Stomach (tissue), 19 donors: ENCODE measurements at places on chromosomes 12 and 14. TPM values are rescaled to one million over a fixed set of nuclear protein-coding genes. Genes with fewer than 3 reads are reported as not detected.

- DNase-seq = no peak
- H3K4me1 ChIP-seq = no peaks in the 10 kb centered on the region
- H3K27ac ChIP-seq = no peak overlapping the region
- H3K27me3 ChIP-seq = no peaks in the 10 kb centered on the region
- H3K4me3 ChIP-seq = no peak overlapping the region
These were observed 26.2 kb upstream of the TBX3 start for GRCh38 chr12:114710151-114710550.

The DACT1 gene
- 0.29 TPM for total RNA-seq

- DNase-seq = no peak
- no peaks in the 10 kb centered on the region for H3K27me3 ChIP-seq
- no peak overlapping the region for H3K4me3 ChIP-seq
- H3K4me1 ChIP-seq = peaks cover 73% of the 10 kb centered on the region
- no peaks in the 10 kb centered on the region for H3K36me3 ChIP-seq
These were observed 22.4 kb downstream of the IRF2BPL start for GRCh38 chr14:77006132-77006531.

DNA sequence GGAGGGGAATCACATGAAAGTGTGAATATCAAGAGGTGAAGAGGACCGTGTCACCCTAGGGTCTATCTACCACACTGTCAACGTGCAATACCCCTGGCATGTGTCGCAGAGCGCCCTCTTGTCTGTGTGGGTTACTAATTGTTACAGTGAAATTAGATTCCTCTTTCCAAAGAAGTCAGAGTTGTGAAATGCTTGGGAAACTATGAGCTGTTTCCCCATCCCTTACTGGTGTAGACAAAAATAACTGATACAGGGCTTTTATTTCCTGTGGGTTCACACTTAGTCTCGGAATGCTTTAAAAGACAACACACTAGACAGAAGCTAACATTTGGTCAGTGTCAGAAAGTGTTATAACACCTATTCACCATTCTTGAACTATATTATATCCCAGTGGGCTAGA is 597.3 kb downstream of the NRXN3 start:
- DNase-seq = no peak
- no peak overlapping the region for H3K4me3 ChIP-seq
- H3K27ac ChIP-seq = no peak overlapping the region

GRCh38 chr14:55773984-55774545 is 194.1 kb downstream of the KTN1 start:
- H3K36me3 ChIP-seq = no peaks in the 10 kb centered on the region
- no peak for DNase-seq
- H3K27me3 ChIP-seq = no peaks in the 10 kb centered on the region
- H3K4me1 ChIP-seq = no peaks in the 10 kb centered on the region
- H3K27ac ChIP-seq = no peak overlapping the region
- no peak overlapping the region for H3K4me3 ChIP-seq

- H3K27ac ChIP-seq = no peak overlapping the region
- no peaks in the 10 kb centered on the region for H3K27me3 ChIP-seq
- peaks cover 24% of the 10 kb centered on the region for H3K36me3 ChIP-seq
These were observed 5.3 kb downstream of the RAD52 start for GRCh38 chr12:944211-944610.

The TSPAN8 gene
- total RNA-seq = 532 TPM

DNA sequence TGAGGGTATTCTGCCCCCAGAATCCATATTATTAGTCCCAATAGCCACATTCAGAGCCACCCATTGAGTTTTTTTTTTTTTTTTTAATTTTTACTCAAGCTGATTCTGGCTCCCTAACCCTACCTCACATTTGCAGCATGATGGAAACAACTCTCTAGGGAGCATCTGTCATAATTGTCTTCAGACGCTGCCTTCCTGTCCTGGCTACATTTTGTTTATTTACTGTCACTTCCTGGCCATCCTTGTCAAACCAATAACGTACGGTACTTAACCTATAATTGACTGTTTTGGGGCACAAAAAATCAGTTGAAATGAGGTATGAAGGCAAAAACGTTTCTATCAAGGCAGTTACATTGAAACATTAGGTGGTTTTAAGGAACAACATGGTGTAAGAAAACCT is 2.1 kb downstream of the GLIPR1 start:
- no peak overlapping the region for H3K27ac ChIP-seq
- H3K4me1 ChIP-seq = no peaks in the 10 kb centered on the region
- H3K27me3 ChIP-seq = no peaks in the 10 kb centered on the region
- DNase-seq = no peak
- H3K36me3 ChIP-seq = no peaks in the 10 kb centered on the region

DNA sequence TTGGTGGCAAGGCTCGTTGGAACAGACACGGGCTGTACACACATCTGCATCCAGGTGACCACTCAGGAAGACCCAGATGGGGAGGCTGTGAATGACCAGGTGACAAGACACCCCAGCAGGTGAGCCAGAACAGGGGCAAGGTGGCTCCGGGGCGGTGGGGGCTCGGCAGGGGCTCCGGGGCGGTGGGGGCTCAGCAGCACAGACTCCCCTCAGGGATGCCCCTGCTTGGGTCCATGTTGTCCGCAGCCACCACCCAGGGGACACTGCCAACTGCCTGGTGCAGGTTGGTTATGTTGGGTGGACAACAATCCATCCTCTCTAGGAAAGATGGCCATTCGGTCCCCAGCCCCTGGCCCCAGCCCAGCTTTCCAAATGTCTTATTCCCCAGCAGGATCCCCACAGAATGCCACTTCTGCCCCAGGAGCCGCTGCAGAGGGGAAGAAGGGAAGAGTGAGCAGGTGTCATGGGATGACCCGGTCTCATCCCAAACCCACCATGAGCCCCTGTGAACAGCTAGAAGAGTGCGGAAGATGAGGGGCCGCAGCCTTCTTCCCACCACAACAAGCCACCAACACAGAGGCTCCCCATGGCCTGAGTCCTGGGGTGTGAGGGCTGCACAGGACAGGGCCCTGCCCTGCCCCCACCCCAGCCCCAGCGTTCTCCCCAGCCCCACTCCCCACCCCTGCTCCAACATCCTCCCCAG is 31.4 kb upstream of the C14orf180 start:
- H3K4me1 ChIP-seq = no peaks in the 10 kb centered on the region
- no peak overlapping the region for H3K27ac ChIP-seq
- no peaks in the 10 kb centered on the region for H3K27me3 ChIP-seq
- H3K4me3 ChIP-seq = no peak overlapping the region

- H3K27me3 ChIP-seq = no peaks in the 10 kb centered on the region
- no peak overlapping the region for H3K4me3 ChIP-seq
- H3K4me1 ChIP-seq = peaks cover 41% of the 10 kb centered on the region
- H3K27ac ChIP-seq = peak overlapping the region; percentile 82
- H3K36me3 ChIP-seq = peaks cover 21% of the 10 kb centered on the region
These were observed 207.2 kb upstream of the BCL2L14 start for GRCh38 chr12:11863478-11863906.

GRCh38 chr12:14780859-14781258 is 22.4 kb downstream of the WBP11 start:
- DNase-seq = peak; percentile 50
- H3K4me1 ChIP-seq = peaks cover 11% of the 10 kb centered on the region
- no peaks in the 10 kb centered on the region for H3K27me3 ChIP-seq
- no peak overlapping the region for H3K27ac ChIP-seq
- no peak overlapping the region for H3K4me3 ChIP-seq
- peaks cover 11% of the 10 kb centered on the region for H3K36me3 ChIP-seq

The OTUB2 gene
- 4.1 TPM for total RNA-seq

The SYNE3 gene
- total RNA-seq = 7.1 TPM

The KRT85 gene
- not detected for total RNA-seq

- no peak for DNase-seq
- no peaks in the 10 kb centered on the region for H3K4me1 ChIP-seq
- H3K27ac ChIP-seq = no peak overlapping the region
These were observed 10.6 kb upstream of the PUS1 start for GRCh38 chr12:131918311-131919050.

The METTL17 gene
- total RNA-seq = 125 TPM

DNA sequence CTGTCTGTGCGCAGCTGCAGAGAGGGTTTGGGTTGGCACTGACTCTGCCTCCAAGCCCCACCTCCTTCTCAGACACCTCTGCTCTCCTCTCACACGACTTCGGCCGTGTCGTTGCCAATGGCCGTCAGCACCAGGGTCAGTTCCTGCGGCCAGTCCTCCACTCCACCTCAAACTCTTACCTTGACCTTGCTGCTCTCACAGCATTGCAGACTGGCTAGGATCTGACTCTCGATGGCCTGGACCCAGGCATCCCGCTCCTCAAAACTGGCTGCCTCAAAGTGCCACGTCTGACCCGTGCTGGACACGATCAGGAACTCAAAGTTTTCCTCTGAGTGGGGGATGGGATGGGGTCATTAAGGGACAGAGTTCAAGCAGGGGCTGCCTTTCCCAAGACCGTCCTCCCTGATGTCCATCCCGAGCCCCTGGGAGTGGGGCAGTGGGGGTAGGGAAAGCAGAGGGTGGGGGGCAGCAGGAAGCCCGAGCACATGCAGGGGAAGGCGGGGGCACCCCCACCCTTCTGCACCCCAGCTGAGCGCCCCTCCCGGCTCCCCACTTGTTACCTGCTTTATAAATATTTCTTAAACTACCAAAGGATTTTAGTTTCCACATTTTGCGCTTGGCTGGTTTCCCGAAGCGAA is 10.7 kb downstream of the AGAP2 start:
- H3K36me3 ChIP-seq = peaks cover 3% of the 10 kb centered on the region
- peak; percentile 42 for DNase-seq
- H3K4me1 ChIP-seq = peaks cover 19% of the 10 kb centered on the region
- H3K27me3 ChIP-seq = no peaks in the 10 kb centered on the region
- no peak overlapping the region for H3K27ac ChIP-seq

DNA sequence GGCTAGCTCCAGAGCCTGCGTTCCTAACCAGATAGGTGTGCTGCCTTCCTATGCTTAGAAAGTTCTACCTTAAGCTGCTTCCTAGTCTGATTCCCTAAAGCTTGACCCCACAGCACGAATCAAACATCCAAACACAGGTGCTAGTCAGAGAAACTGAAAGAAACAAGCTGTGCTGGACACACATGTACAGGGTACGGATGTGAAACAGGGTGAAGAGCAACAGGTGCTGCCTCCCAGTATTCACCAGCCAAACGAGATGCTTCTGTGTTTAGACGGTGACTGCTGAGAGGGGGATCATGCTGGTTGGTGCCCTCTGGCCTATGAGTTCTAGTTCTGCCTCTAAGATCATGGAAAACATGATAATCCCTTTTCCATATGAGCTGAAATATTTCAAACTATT is 105.3 kb downstream of the GRIP1 start:
- H3K4me1 ChIP-seq = no peaks in the 10 kb centered on the region
- H3K4me3 ChIP-seq = no peak overlapping the region
- no peaks in the 10 kb centered on the region for H3K36me3 ChIP-seq
- no peak overlapping the region for H3K27ac ChIP-seq

The MGP gene
- 362 TPM for total RNA-seq

GRCh38 chr14:42224053-42224888 is 617.6 kb downstream of the LRFN5 start:
- H3K4me1 ChIP-seq = no peaks in the 10 kb centered on the region
- H3K4me3 ChIP-seq = no peak overlapping the region
- H3K36me3 ChIP-seq = no peaks in the 10 kb centered on the region
- H3K27ac ChIP-seq = no peak overlapping the region
- peak; percentile 79 for DNase-seq

The IAPP gene
- total RNA-seq = not detected

DNA sequence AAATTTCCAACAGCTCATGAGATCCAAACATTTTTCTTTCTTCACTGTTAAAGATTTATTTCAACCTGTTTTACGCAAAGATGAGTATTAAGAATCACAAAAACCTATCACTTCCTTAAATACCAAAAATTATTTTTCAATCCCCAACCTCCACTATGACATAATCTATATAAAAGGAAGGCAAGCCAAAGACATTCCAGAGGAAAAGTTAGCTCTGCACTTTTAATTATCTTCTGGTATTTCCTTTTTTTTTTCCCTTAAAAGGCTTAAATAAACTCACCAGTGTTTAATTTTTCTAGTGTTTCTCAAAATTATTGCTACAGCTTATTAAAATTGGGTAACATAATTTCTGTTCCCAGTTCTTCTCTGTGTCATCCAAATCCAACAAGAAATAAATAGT is 75.9 kb downstream of the BMP4 start:
- peaks cover 15% of the 10 kb centered on the region for H3K4me1 ChIP-seq
- no peak overlapping the region for H3K4me3 ChIP-seq
- H3K27ac ChIP-seq = no peak overlapping the region
- no peak for DNase-seq
- no peaks in the 10 kb centered on the region for H3K27me3 ChIP-seq

The SOX5 gene
- 4.2 TPM for total RNA-seq

DNA sequence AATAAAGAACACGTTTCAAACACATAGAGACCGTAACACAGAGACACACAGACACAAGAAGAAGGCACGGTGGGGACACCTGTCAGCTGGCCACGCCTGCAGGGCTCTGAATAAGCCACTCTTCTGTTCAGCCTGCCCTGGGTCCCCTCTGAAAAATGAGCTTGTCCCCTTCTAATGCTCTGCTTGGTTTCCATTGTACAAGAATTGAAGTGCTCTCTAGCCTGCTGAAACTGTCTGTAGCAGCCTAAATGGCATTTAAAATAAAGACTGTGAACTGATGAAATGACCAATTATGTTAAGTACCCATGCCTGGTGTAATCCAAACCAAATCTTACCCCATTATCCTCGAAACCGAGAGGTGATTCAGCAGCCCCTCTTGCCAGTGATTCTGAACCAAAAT is 139.8 kb downstream of the FOXN3 start:
- no peak overlapping the region for H3K27ac ChIP-seq
- H3K4me1 ChIP-seq = no peaks in the 10 kb centered on the region
- no peaks in the 10 kb centered on the region for H3K36me3 ChIP-seq
- H3K27me3 ChIP-seq = no peaks in the 10 kb centered on the region

- DNase-seq = no peak
- H3K27me3 ChIP-seq = no peaks in the 10 kb centered on the region
- no peak overlapping the region for H3K4me3 ChIP-seq
- H3K27ac ChIP-seq = no peak overlapping the region
- H3K36me3 ChIP-seq = no peaks in the 10 kb centered on the region
These were observed 336.8 kb downstream of the NAV3 start for GRCh38 chr12:78167510-78167909.

The C1R gene
- total RNA-seq = 111 TPM

DNA sequence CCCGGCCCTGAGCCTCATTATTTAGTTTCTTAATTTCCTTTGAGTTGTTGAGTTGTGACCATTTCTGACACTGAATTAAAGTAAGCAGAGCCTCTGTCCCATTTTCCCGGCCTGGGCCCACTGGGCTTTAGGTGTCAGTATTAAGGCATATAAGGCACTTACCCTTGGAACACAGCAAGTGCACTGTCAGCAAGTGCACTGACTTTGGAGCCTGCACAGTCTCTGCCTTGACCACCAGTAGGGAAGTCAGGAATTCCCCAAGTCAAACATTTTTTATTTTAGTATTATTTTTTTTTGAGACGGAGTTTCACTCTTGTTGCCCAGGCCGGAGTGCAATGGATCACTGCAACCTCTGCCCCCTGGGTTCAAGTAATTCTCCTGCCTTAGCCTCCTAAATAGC is 56.6 kb downstream of the MAX start:
- no peak overlapping the region for H3K27ac ChIP-seq
- no peaks in the 10 kb centered on the region for H3K27me3 ChIP-seq
- H3K36me3 ChIP-seq = peaks cover 50% of the 10 kb centered on the region
- no peak overlapping the region for H3K4me3 ChIP-seq
- no peak for DNase-seq

The NFATC4 gene
- total RNA-seq = 20.9 TPM
